B cell (primary cell): ENCODE measurements at places on chromosomes 2 and 18. TPM values are rescaled to one million over a fixed set of nuclear protein-coding genes. Genes with fewer than 3 reads are reported as not detected.

GRCh38 chr2:138742441-138743057, 37.6 kb downstream of the NXPH2 start:
- DNase-seq: no peak

DNA sequence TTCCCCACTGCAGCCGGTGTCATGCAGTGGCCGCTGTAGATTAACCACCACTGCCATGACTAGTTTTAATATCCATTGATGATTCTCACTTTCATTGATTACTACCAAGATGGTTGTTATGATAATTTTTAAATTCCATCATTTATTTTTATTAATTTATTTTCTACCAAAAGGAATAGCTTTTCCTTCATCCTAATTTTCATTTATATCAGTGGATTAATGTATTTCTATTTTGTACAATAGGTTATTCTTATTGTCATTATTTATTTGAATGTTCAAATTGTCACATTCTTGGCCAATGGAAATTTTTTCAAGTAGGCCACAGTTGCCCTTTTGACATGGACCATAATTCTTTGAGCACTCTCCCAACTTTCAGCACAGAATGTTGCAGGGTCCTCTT, 374.9 kb upstream of the VWC2L start:
- no peak for DNase-seq

DNA sequence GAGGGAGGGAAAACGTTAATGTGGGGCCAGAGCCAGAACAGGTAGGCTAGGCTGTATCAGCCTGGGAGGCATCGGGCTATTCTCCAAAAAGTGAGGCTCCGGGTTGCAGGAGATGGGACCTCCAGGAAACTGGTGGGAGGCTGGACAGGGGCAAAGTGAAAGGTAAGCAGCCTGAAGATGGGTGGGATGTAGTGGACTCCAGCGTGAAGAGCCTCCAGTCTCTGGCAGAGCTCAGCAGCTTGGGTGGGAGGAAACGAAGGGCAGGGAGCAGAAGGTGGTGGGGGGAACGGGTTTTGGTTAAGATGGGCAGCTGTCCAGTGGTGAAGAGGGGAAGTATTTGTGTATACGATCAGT, 3.1 kb upstream of the EMX1 start:
- DNase-seq: no peak

DNA sequence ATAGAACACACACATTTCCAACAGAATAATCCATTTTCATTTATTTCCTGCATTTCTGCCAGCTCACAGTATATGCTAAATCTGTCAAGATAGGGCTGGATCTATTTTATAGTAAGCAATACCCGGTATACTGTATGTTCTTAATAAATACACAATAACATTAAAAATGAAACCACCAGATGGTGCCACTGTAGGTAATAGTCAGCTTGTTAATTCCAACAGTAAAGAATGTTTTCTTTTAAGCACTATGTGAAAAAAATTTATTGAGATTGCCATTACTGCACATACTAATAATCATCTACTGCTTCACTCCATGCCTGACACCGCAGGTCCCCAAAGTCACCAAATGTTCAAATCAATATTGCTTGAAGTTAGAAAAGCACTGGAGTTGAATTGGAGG, 131.5 kb upstream of the PGAP1 start:
- DNase-seq: no peak

DNA sequence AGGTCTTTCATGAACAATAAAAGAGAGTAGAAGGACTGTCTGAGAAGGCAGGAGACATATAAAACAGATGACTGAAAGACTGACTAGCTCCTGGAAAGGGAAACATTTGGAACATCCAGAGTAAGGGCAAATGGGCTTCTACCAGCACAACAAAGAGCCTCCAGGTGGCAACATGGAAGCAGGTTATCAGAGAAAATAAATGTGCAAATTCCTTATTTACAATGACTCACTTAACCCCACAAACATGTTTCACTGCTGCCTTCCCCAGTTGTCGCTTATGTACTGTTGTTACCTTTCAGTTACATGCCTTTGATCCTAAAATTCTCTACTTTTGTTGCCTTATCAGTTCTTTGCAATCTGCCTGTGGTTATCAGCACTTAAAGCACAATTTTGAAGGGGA, 117.0 kb downstream of the HIBCH start:
- no peak for DNase-seq

DNA sequence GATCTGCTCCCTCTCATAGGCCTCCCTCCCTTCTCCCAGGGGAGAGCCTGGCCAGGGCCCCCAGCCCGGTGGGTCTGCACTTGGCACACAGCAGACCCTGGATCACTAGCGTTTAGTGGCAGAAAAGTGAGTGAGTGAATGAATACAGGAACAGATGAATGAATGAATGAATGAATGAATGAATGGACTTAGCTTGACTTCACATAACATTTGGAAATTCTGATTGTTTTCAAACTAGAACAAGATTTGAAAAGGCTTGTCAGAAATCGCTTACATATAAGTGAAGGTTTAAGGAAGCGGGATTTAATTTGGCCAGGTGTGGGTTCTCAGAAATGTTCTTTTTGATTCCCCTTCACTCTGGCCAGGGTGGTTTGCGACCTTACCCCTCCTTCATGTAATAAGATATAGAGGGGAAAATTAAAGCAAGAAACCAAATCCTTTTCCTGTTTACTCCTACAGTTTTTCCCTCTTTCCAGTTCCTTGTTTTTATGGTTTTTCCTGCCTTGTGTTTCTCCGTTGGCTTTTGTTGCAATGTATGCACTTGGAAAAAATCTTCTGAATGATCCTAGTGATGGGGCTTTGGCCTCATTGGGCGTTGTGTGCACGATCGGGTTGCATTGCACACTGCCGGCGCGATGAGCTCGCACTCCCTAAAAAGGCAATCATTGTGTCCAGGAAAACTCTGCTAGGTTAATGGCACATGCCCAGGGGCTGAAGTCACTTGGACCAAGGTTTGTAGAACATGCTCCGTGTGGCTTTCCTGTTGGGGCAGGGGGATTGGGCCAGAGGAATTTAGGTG, 16.4 kb downstream of the LRRFIP1 start:
- DNase-seq: no peak

Gene FBXO36
- 1.5 TPM in 2 replicates for total RNA-seq
